ENCODE measurements at places on chromosomes 6 and 20. TPM values are rescaled to one million over a fixed set of nuclear protein-coding genes. Genes with fewer than 3 reads are reported as not detected.
A peak's percentile ranks its signal among the peaks of the same experiment; 100 is the strongest.

Gene SLC22A1
- 0.86 TPM for total RNA-seq

DNA sequence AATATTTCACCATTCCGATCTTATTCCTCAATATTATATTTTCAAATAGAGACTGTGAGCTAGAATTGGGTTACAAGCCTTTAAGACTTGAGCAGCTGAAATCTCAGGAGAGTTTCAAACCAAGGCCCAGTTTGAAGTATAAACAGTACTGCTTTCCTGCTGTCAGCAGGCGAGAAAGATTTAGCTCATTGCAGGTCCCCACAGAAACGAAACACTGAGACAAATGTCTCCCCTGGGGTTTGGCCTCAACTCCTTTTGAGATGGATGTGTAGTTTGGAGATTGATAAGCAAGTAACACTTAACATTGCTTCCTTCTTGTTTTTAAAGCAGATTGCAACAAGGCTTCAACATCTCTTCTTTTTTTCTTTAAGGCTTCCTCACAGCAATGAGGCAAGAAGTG lies 22.4 kb upstream of the GLP1R start:
- DNase-seq = no peak
- H3K27ac ChIP-seq = no peak overlapping the region
- H3K4me3 ChIP-seq = no peak overlapping the region
- no peaks in the 10 kb centered on the region for H3K4me1 ChIP-seq

DNA sequence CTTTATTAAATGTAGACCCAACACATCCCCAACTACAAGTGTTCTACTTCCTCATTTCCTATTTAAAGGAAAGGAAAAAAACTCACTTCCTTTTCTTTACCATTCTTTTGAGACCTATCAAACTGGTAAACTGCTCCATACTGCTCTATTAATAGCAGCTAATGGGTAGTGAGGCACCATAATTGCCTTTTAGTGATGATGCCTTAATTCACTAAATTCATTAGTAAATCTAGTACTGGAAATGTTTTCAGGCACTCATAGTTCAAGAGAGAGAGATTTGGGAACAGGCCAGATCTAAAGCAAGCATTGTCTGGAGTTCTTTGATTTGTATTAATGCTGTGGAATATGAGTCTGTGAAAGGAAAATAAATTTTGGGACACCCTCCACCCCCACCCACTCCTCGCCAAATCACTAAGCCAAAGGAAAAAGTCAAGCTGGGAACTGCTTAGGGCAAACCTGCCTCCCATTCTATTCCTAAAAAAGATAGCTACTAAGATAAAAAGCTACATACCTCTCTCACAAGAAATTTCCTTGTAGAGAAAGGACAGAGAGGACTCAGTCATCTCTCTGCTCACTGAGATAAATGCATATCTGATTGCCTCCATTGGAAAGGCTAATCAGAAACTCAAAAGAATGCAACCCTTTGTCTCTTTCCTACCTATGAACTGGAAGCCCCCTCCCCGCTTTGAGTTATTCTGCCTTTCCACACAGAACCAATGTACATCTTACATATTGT lies 13.6 kb upstream of the IBTK start:
- no peak for DNase-seq
- H3K36me3 ChIP-seq = no peaks in the 10 kb centered on the region
- H3K27ac ChIP-seq = peak overlapping the region; percentile 71

GRCh38 chr6:169501128-169501527 lies 200.7 kb downstream of the WDR27 start:
- H3K27ac ChIP-seq = no peak overlapping the region
- no peaks in the 10 kb centered on the region for H3K27me3 ChIP-seq
- H3K4me3 ChIP-seq = no peak overlapping the region
- no peak for DNase-seq
- no peaks in the 10 kb centered on the region for H3K36me3 ChIP-seq
- no peaks in the 10 kb centered on the region for H3K4me1 ChIP-seq

GRCh38 chr6:3816251-3816650 lies 32.9 kb upstream of the FAM50B start:
- H3K4me3 ChIP-seq = no peak overlapping the region
- H3K27ac ChIP-seq = no peak overlapping the region
- H3K36me3 ChIP-seq = no peaks in the 10 kb centered on the region
- H3K27me3 ChIP-seq = no peaks in the 10 kb centered on the region
- H3K4me1 ChIP-seq = peaks cover 23% of the 10 kb centered on the region
